ENCODE measurements at places on chromosomes 7 and 10.

DNA sequence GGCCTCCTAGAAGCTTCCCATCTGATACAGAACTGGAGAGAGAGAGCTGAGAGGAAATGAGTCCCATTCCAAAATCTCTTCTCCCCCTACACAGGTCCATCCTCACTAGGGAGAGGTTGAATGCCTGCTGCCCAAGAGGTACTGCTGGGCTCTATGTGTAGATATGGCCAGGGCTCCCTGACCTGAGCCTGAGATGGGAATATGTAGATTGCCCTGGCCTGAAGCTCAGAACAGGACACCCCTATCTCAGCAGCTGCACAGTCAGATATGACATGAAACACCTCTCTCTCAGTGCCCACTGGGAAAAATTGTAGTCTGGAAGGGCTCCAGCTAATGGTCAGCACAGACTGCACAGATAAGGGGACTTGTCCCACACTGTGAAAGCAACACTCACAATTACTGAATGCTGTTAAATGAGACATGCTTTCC, 3.1 kb upstream of the IFIT1B start:
- no peak for DNase-seq

- no peak for DNase-seq
Measured at GRCh38 chr10:116268976-116269375, 4.0 kb downstream of the GFRA1 start.

GRCh38 chr7:124106575-124106974, 73.7 kb upstream of the TMEM229A start:
- DNase-seq = no peak

DNA sequence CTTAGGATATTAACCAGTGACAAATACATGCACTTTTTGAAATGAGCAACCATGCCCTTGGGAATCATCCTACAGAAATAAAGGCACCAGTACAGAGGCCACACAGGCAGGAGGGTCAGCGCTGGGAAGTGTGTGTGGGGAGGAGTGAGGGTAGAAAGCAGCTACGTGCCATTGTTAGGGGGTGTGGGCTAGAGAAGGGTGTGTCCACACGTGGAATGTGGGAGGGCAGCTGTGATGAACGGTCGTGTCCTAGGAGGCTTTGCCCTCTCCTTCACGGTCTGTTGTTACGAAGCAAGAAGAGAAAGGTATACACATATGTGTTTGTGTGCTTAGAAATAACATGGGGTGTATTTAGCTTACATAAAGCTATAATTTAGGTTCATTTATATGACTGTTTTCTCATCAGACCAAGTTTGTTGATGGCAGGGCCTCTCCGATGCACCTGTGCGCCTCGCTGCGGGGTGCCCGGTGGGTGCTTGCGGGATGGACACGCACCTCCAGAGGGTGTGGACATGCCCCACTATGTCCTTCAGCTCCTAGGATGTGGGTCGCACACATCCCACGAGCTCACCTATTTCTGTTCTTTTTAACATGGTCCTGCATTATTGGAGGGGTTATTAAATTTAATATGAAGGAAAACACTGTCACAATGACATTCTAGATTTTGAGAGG, 16.9 kb upstream of the GET4 start:
- no peak for DNase-seq

DNA sequence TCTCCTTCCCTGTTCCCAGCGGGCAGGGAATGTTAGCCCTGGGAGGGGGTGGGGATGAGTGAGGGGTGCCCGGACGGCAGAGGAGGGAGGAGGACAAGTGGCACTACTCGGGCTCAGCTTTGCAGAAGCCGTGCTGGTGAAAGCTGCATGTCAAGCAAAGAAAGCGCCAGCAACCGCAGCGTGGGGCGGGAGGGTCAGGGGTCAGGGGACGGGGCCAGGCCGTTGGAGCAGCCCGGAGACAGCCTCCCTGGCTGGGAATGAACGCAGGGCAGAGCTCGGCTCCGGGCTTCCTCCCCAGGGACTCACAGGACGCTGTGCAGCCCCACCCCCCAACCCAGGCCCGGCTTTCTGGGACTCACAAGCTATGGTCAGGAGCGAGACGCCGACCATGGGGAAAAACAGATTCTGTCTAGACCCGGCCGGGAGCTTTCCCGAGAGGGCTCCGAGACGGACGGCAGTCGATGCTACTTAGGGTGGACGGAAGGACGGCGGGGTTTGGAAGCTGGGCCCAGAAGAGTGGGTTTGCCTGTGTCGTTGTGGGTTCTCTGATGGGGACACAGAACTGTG, 113.4 kb downstream of the VIPR2 start:
- no peak for DNase-seq

GRCh38 chr7:133484086-133484485, 231.2 kb downstream of the EXOC4 start:
- DNase-seq = peak; percentile 59

- DNase-seq = no peak
Measured at GRCh38 chr7:96178581-96178980, 143.3 kb downstream of the SLC25A13 start.

DNA sequence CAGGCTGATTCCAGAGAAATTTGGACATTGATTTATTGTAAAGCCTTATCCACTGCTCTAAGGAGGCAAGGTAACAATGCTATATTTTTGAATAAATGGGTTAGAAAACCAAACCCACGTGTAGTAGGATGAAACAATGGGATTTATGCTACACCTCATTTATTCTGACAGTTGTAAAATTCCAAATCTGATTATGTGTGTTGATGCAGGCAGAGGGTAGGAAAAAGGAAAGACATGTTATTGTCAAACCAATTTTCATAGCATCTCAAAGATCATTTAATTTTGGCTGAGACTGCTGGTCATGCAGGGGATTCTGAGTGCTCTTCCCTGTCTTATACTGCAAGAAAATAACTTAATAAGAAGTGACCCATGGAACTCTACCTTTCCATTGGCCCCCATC, 1219.9 kb upstream of the SORCS1 start:
- no peak for DNase-seq

DNA sequence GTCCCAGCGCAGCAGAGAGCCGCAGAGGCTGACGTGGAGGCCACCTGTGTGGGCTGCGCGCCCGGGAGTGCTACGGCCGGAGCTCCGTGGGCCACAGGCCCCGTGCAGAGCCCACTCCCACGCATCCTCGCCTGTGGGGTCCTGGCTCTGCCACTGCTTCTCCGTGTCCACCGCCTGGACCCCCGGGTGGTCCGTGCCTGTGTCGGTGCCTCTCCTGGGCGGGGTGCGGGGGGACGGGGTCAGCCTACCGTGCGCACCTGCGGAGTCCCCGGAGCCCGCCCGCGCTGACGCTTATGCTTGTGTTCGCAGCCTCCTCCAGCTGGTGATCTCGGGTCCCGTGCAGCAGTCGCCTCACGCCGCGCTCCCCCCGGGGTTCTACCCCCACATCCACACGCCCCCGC, 7.8 kb upstream of the ZNF853 start:
- DNase-seq = no peak

DNA sequence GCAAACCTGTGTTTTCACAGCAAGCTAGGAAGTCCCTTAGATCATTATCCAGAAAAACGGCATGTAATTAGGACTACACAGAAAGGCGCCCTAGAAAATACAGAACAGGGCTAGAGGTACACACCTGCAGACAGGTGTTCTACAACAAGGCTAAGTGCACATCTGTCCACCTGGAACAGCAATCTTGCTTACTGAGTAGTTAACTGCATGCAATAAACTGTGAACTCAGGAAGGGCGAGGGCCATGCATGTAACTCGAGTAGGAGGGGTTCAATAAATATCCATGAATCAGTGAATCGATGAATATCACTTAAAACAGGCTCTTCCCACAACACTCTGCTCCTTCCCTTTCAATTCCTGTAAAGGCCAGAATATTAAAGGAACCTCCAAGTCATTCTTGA, 22.0 kb downstream of the FAM171A1 start:
- no peak for DNase-seq
